CD8-positive, alpha-beta memory T cell (primary cell): ENCODE measurements at places on chromosomes 1 and 21. TPM values are rescaled to one million over a fixed set of nuclear protein-coding genes. Genes with fewer than 3 reads are reported as not detected.

Gene CRNN
- total RNA-seq: not detected

Gene KRTAP12-2
- total RNA-seq: not detected

DNA sequence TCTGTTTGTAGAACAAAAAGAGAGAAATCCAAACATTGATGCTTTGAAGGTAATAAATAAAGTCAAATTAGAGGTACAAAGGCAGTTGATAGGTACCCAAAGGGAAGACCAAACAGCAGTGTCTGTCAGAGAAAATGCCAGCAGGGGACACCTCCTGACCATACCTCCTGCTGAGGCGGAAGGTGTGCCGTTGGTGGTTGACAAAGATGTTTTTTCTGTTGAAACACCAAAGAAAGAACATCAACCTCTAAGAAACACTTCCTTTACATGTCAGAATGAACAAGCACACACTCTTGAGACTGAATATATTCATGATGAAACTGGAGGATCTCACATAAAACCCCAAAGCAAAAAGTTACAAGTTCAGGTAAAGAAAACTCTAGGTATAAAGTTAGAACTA, 128.3 kb downstream of the MACF1 start:
- H3K4me3 ChIP-seq: no peak overlapping the region
- no peaks in the 10 kb centered on the region for H3K27me3 ChIP-seq
- H3K27ac ChIP-seq: no peak overlapping the region
- no peak for DNase-seq
- peaks cover 58% of the 10 kb centered on the region for H3K36me3 ChIP-seq
- H3K4me1 ChIP-seq: peaks cover 8% of the 10 kb centered on the region

DNA sequence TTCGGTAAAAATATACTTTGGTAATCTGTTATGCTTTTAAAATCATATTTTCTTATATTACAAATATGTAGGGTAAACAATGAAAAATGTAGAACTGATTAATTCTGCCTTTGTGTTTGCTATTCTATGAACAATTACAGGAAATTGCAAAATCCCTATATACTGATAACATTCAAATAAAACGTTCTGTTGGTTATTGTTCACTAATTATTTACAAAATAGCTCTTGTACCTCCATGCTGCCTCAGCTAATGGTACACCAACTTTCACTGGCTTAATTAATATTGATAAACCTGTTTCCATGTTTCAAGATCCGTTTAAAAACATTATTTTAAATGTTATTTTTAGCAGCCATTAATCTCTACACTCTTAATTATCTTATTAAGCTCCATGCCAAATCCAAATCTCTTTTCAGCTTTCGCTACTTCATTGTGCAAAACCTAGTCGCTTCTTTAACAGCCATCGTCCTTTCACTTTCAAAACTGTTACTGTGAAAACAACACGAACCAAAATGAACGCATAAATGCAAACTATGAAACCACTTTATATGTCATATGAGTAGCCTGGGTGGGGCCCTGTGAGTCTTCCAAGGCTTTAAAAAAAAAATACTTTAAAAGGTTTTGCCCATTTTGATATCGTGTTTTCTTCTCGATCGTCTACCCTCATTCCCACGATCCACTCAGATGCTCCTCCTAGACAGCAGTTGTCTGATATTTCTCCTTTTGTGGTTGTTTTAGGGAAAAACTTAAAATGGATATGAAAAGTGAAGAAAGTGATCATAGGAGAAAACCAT, 807.1 kb downstream of the USP25 start:
- H3K27ac ChIP-seq: no peak overlapping the region
- no peaks in the 10 kb centered on the region for H3K4me1 ChIP-seq
- H3K36me3 ChIP-seq: no peaks in the 10 kb centered on the region
- H3K4me3 ChIP-seq: no peak overlapping the region
- H3K27me3 ChIP-seq: no peaks in the 10 kb centered on the region

Gene TDRD5
- total RNA-seq: not detected

Gene DYNLT4
- 0.28 TPM for total RNA-seq

DNA sequence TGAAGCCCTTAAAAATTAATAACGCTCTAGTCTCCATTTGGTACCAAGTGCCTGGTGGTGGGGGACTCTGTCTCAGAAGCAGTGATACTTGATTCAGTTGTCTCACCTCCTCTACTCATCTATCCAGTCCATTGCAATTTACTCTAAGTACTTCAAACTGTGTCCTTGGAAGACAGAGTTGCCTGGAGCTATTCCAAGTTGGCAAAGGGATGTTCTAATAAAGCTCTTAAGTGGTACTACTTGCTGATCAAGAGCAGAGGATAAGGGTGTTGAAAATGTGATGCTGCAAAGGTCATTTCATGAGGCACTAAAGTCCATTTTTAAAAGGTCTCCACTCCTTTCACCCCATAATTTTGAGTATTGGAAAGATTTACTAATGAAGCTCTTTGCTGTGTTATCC, 142.2 kb downstream of the NFIA start:
- no peak overlapping the region for H3K4me3 ChIP-seq
- H3K27ac ChIP-seq: no peak overlapping the region
- no peak for DNase-seq
- H3K4me1 ChIP-seq: no peaks in the 10 kb centered on the region
- H3K36me3 ChIP-seq: no peaks in the 10 kb centered on the region

- H3K4me3 ChIP-seq: no peak overlapping the region
- H3K27ac ChIP-seq: no peak overlapping the region
- no peaks in the 10 kb centered on the region for H3K4me1 ChIP-seq
- H3K27me3 ChIP-seq: no peaks in the 10 kb centered on the region
Measured at GRCh38 chr1:86062453-86062852, 94.1 kb downstream of the COL24A1 start.
